Lung (tissue), 17 donors: ENCODE measurements at places on chromosomes 11 and 22.

GRCh38 chr11:14445542-14446530, 53.8 kb downstream of the COPB1 start:
- DNase-seq, result no peak
- H3K27me3 ChIP-seq, result no peaks in the 10 kb centered on the region
- peaks cover 13% of the 10 kb centered on the region for H3K4me1 ChIP-seq
- H3K27ac ChIP-seq, result no peak overlapping the region
- no peaks in the 10 kb centered on the region for H3K36me3 ChIP-seq

- DNase-seq, result no peak
- H3K27ac ChIP-seq, result no peak overlapping the region
- H3K27me3 ChIP-seq, result no peaks in the 10 kb centered on the region
- H3K36me3 ChIP-seq, result no peaks in the 10 kb centered on the region
- no peak overlapping the region for H3K4me3 ChIP-seq
- no peaks in the 10 kb centered on the region for H3K4me1 ChIP-seq
These were observed 8.4 kb downstream of the YPEL1 start for GRCh38 chr22:21727159-21727558.

- no peaks in the 10 kb centered on the region for H3K4me1 ChIP-seq
- H3K27ac ChIP-seq, result no peak overlapping the region
- no peaks in the 10 kb centered on the region for H3K27me3 ChIP-seq
These were observed 3.3 kb upstream of the TRIM6 start for GRCh38 chr11:5593146-5593545.

DNA sequence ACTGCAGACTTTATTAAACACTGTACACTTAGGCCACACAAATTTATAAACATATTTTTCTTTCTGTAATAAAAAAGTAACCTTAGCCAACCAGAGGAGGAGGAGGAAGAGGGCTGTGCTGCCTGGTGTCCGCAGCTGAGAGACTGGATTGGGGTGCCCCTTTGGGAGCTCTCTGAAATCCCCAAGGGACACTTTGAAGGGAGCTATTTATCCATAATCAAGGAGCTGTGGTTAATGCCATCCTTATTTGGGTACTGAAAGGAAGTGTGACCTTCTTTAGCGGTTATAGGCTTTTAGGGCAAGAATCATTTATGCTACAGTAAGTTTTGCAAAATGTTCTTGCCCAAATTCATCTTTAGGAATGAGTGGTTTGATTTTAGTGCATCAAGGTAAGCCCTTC, 125.8 kb downstream of the RASSF10 start:
- no peak overlapping the region for H3K4me3 ChIP-seq
- H3K4me1 ChIP-seq, result peaks cover 8% of the 10 kb centered on the region
- H3K27me3 ChIP-seq, result no peaks in the 10 kb centered on the region
- no peak overlapping the region for H3K27ac ChIP-seq
- no peaks in the 10 kb centered on the region for H3K36me3 ChIP-seq
- no peak for DNase-seq

GRCh38 chr11:32706985-32707741, 87.3 kb downstream of the CCDC73 start:
- H3K27ac ChIP-seq, result no peak overlapping the region
- no peaks in the 10 kb centered on the region for H3K27me3 ChIP-seq
- no peaks in the 10 kb centered on the region for H3K36me3 ChIP-seq
- DNase-seq, result no peak
- H3K4me1 ChIP-seq, result no peaks in the 10 kb centered on the region

DNA sequence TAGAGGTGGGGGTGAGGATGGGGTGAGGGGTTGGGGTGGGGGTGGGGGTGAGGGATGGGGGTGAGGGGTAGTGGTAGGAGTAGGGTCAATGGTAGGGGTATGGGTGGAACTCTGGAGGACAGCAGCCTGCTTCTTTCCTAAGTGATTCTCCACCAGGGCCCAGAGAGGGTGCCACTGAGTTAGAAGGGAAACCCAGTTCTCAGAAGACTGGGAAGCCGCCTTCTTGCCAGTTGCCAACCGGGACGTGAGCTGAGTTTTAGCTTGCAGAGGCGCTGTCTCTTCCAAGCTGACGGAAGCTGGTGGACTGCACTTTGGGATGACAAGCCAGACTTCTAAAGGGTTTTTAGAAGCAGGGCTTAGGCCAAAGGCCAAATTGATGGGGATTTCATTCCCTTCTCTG, 104.4 kb downstream of the NAT10 start:
- no peak overlapping the region for H3K4me3 ChIP-seq
- DNase-seq, result no peak
- H3K27ac ChIP-seq, result no peak overlapping the region

DNA sequence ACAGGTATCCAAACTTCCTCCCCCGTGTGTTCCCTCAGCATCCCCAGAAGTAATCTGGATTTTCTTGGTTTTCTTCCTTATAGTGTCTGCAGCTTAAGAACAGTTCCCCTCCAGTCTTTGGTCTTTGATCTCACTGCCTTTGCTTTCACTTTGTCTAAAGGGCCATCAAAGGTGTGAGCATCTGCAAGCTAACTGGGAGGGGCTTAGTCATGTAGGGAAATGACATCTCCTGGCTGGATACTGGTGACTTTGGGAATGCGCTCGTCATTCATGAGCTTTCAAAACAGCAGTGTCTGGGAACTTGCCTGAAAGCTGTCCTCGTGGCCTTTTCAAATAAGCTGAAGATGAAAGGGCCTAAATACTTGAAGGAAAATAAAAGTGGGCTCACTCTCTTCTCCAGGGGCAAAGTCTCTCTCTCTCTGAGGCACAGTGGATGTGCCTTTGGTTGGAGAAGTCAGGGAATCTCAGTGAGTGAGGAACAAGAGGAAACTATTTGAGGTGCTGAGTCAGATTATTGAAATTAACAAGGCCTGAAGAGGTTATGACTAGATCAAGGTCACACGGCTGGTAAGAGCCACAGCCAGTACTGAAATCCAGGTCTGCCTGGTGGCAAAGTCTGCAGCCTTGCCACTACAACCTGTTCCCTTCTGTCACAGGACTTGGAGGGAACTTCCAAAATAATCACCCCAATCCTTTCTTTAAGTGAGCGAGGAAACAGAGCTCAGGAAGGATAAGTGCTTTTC, 45.6 kb upstream of the TENM4 start:
- H3K36me3 ChIP-seq, result no peaks in the 10 kb centered on the region
- no peak overlapping the region for H3K4me3 ChIP-seq
- no peak for DNase-seq
- no peaks in the 10 kb centered on the region for H3K4me1 ChIP-seq
- no peak overlapping the region for H3K27ac ChIP-seq
